Activated naive CD8-positive, alpha-beta T cell treated with anti-CD3 and anti-CD28 coated beads, Interleukin-2, amount 50 U/mL, for 16 hours (primary cell): ENCODE measurements at places on chromosomes 4 and X.

DNA sequence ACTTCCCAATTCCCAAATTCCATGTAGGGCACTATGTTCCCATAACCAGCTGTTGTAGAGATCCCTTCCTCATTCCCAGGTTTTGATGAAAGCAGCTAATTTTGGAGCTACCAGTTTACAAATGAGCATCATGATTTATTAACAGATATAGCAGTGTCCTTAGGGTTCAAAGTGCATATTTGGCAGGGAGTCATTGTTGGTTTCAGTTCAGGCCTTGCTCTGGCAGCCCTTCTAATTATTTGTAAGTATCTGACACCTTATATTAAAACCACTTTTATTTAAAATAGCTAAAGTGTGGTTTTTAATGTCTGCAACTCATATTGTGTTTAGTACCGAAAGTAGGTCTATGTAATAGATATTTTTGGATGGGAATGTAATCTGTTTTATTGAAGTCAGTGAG lies 518.5 kb downstream of the TLL1 start:
- no peak for DNase-seq

GRCh38 chr4:71380788-71381187 lies 42.0 kb downstream of the SLC4A4 start:
- no peak for DNase-seq

- DNase-seq, result no peak
Measured at GRCh38 chr4:119057417-119057816, 78.2 kb upstream of the MYOZ2 start.

DNA sequence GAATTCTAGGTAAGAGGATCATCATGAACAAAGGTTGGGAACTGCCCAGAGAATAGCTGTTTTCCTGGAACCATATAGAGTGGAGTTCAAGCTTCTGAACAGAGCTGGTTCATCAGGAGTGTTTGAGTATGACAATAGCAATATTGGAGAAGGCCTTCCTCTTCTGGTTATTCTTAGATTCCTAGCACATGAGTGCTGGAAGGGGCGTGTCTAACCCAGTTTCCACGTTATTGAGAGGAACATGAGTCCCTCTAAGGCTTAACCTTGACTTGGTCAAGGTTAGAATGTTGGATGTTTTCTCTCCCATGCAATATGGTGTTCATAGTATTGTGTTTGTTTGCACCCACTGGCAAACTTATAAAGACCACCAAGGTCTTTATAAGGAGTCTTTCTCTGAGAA lies 101.3 kb downstream of the TSPAN7 start:
- DNase-seq, result no peak

- no peak for DNase-seq
Measured at GRCh38 chrX:131830400-131831184, 192.5 kb upstream of the STK26 start.

DNA sequence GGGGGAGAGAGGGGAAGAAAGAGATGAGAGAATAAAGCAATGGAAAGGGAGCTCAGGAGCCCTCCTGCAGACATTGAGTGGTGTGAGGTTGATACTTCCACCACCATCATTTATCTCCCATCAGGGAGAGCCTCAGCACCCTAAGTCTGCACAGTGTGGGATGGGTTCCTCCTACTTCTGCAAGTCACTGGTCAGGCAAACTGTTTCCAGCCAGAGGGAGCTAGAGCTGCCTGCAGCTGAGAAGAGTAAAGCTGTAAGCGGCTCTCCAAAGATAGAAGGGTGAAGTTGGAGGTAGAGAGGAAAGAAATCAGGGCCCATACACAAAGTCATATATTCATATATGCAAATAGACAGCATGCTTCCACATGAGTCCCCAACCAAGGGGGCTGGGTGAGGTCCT lies 21.9 kb upstream of the ZNF81 start:
- DNase-seq, result no peak

GRCh38 chrX:6026980-6027379 lies 201.7 kb downstream of the NLGN4X start:
- DNase-seq, result no peak

- no peak for DNase-seq
Measured at GRCh38 chr4:37758226-37758625, 68.3 kb upstream of the PGM2 start.

DNA sequence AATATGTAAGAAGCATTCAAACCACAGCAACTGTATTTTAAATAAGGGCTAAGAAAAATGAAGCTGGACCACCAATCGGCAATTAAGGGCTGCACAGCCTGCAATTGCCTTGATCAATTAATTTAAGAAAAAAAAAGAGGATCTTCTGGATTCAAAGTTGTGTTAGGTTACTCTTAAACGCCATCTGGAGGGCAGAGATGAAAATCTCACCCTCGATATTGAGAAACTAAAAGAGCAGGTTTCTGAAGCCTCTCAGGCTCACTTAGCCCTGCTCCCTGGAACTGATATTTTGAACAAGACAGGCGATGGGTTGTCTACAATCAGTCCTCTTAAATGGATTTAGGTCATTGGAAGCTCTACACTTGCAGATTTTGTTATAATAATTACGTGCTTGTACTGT lies 579.4 kb downstream of the GRXCR1 start:
- DNase-seq, result no peak

DNA sequence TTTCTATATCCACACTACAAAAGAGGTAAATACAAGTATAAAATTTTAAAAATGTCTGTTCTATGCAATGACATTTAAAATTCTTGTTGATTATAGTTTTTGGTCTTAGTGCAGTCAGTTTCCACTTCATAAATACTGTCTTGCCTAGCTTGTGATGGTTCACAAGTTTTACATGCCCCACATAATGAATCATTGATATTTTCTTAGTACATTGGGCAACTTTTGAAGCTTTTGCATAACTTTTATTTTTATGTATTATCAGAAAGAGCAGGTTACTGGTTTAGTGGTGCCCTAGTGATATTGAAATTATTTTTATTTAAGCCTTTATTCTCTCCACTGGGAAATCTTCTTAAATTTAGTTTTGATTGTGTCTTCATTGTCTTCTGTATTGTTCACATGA lies 388.0 kb downstream of the CCSER1 start:
- DNase-seq, result no peak

DNA sequence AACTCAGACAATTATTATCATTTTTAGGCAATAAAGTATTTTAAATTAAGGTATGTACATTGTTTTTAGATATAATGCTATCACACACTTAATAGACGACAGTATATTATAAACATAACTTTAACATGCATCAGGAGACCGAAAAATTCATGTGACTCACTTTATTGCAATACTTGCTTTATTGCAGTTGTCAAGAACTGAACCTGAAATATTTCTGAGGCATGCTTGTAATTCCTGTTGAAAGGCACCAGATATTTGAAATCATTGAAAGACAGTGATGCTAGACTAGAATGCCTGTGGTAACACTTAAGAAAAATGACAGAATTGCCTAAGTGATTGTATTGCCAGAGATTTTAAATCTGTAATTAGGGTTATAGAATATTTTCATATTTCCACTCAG lies 175.6 kb upstream of the MAGEB2 start:
- DNase-seq, result no peak

GRCh38 chrX:73913580-73913979 lies 350.6 kb downstream of the CHIC1 start:
- no peak for DNase-seq

- DNase-seq, result no peak
Measured at GRCh38 chrX:7759830-7760229, 83.1 kb upstream of the VCX start.

DNA sequence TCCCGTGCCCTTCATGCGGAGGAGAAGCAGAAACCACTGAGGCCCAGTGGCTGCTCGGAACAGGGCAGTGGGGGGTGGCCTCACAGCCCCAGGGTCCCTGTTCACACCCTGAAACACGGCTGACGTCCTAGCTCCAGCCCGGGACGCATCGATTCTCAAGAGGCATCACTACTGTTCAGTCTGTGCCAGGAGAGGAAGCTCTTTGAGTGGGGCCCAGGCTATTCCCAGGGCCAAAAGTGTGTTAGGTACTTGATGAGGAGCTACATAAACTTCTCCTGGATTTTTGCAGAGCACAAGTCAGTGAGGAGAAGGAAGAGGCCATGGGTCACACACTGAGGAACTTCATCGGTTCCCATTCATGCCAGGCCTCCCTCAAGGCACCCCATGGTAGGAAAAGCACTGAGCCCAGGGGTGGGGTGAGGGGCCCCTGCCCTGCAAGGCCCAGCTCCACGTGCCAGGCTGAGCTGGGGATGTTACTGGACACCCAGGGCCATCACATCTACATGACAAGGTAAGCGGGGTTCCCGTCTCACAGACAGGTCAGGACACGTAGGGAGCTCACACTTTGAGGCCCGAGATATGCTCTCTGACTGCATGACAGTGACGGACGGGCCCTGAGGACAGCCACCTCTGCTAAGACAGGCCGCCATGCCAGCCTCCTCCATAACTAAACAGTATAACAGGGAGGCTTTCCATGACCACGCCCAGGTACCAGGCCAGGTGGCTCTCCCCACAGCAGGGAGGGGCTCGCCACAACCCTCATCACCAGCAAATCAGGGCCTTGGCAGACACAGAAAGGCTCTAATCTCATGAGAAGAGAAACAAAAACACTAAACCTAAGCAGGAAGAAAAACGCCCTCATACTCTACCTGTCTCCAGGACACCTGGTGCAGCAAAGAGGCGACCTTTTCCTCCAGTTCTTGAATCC lies 12.4 kb downstream of the TNIP2 start:
- no peak for DNase-seq

- DNase-seq, result no peak
Measured at GRCh38 chrX:83511208-83511607, 3.1 kb downstream of the POU3F4 start.

- no peak for DNase-seq
Measured at GRCh38 chr4:169582706-169583105, 29.7 kb downstream of the NEK1 start.

GRCh38 chrX:101362757-101363156 lies 14.2 kb upstream of the TIMM8A start:
- no peak for DNase-seq

GRCh38 chr4:8549352-8549931 lies 30.8 kb upstream of the GPR78 start:
- no peak for DNase-seq

DNA sequence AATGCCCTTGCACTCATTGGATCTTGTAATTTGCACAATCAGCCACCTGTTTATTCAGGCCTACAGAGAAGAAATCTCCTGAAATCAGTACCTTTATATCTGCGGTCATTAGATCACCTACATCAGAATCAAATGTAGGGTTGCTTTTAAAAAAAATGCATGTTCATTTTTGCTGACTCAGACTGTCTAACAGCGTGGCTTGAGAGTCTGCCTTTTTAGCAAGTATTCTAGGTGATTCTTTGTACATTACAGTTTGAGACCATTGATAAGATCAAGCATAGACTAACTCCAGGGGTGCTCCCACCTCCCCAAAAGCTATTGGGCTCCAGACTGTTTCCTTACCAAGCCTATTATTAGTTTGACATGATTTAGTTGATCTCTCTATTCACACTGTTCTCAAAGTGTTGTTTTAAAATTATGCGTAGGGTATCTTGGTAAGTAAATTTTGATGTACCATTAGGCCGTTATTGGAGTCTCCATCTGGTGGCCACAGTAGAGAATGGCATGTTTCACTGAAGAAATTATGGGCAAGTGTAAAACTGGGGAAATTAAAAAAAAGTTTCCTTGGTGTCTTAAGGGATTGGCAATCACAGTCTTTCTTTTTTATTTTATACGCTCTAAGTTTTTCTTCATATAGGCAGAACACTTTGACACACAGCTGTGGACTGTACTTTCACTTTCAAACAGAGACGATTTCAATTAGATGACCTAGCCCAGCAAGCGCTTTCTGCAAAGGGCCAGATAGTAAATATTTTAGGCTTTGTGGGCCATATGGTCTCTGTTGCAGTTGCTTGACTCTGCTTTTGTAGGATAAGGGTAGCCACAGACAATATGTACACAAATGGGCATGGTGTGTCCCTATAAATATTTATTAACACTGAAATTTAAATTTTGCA lies 33.7 kb upstream of the MSL3 start:
- no peak for DNase-seq
